Omental fat pad (tissue), 4 donors: ENCODE measurements at places on chromosomes 4 and X.

- DNase-seq = no peak
These were observed 203.3 kb upstream of the HS3ST1 start for GRCh38 chr4:11632025-11632424.

- no peak for DNase-seq
These were observed 416.7 kb upstream of the TEX13C start for GRCh38 chrX:124902953-124903352.

- no peak for DNase-seq
These were observed 84.2 kb downstream of the CHIC1 start for GRCh38 chrX:73647212-73647611.

DNA sequence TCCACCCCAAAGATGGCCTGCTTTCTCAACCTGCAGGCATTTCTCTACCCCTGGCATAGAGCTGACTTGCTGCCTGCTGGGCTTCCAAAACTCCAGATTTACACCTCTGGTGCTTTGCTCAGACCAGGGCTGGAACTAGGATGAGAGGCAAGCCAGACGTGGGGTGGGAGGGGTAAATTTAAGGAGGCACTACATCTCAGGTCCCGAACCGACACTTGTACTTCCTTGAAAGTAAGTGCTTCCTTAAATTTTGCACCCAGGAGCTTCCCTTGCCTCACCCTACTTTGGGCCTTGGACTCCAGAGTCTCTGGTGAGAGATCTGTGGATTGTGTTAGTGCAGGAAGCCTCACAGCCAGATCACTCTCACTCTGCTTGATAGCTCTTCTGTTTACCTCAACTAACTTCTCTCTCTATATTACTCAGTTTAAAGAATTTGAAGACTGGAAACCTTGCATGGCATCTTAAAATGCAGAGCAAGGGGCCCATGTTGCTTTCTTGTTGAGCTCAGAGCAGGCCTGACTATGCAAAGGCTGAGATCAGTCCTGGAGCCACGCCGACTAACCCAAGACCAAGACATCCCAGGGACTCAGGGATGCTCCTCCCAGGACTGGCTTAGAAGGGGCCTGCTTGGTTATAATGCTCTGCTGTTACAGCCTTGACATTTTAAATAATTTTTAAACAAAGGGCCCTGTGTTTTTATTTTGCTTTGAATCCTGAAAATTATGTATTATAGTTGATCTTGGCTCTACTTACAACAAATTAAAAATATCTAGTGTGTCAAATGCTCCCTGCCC lies 145.0 kb upstream of the LEF1 start:
- DNase-seq = no peak

DNA sequence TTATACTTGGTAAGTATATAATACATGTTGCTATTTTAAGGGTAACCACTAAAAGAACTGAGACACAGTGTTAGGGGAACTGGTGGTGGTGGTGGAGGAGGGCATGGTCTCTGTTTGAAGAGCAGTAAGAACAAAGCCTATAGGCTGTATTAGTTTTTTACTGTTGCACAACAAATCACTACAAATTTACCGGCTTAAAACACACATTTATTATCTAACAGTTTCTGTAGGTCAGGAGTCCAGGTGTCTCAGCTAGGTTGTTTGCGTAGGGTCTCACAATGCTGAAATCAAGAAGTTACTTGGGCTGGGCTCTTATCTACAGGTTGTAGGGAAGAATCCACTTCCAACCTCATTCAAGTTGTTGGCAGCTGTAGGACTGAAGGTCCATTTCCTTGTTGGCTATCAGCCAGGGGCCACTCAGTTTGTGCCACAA lies 52.6 kb downstream of the CASK start:
- no peak for DNase-seq

GRCh38 chrX:55210931-55211677 lies 9.0 kb upstream of the PAGE5 start:
- no peak for DNase-seq

- DNase-seq = no peak
These were observed 33.2 kb downstream of the LRPAP1 start for GRCh38 chr4:3498901-3499510.

- no peak for DNase-seq
These were observed 8.8 kb downstream of the HTT-AS start for GRCh38 chr4:3065551-3065950.

GRCh38 chrX:107566604-107567262 lies 61.6 kb upstream of the PRPS1 start:
- DNase-seq = no peak

DNA sequence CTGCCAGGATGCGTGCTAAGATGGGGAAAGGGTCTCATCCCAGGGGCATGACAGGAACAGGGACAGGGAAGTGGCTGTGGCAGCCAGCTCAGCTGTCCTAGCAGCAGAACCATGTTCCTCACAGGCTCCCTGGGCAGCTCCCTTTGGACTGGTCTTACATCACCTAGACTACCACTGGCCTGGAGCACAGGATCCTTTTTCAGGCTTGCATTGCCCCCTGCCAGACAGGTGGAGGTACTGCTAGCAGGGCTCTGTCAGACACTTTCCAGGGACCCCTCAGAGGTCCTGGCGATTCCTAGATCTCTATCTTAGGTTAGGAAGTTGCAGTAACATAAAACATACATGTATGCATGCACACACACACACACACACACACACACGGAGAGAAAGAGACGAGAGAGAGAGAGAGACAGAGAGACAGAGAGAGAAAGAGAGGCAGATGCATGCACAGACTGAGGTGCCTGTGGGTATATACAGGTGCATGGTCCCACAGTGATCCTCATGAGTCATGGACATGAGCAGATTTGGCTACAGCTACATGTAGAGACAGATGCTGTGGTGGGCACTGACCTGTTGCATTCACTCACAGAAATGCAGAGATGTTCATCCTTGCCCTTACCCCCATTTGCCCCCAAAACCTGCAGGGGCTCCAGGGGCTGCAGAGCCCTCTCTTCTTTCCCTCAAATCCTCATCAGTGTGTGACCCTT lies 63.6 kb downstream of the STARD8 start:
- no peak for DNase-seq

- DNase-seq = no peak
These were observed 254.1 kb upstream of the TENM3 start for GRCh38 chr4:181989071-181989470.

GRCh38 chr4:6427439-6428090 lies 44.8 kb downstream of the PPP2R2C start:
- DNase-seq = no peak

GRCh38 chr4:2913168-2913567 lies 50.0 kb downstream of the NOP14 start:
- DNase-seq = no peak

- DNase-seq = no peak
These were observed 175.4 kb upstream of the TENM3 start for GRCh38 chr4:182067828-182068227.

- DNase-seq = no peak
These were observed 508.7 kb upstream of the FMR1 start for GRCh38 chrX:147403040-147403439.

DNA sequence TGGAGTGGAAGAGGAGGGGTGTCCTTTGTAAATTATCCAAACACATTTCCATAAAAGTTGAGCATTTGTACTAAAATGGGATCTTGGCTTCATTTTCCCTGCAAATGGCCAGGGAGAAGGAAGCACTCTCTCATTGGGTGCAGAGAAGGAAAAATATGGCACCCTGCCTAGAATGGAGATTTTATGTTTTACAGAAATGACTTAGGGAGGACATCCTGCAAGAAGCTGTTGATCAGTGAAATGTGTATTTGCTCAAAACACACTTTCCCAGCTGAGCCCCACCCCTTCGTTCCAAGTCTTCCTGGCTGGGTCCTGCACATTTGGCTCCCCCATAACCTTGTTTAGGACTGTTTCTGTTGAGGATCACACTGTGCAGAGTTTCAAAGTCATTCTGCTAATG lies 213.5 kb upstream of the TAPT1 start:
- DNase-seq = no peak

DNA sequence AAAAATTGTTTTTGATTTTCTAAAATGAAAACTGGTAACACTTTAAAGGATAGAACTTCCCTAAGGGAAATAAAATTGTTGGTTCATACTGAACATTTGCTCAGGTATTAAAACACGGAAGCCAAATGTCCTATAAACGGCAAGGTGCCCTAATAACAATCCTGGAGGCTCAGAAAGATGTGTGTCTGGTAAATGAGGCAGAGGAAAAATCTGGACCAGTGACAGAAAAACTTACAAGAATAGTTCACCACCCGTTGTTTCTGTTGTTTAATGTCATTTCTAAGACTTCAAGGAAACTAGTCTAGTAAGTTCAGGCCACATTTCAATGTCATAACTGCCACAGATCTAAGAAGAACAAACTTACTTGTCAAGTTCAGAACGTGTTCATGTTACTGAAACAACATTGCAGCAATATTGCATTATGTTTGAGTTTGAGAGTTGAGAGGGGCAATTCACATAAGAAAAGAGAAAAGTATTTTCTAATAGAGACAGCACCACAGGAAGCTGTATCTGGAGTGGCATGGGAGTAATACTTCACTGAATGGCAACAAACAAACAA lies 476.6 kb downstream of the GRXCR1 start:
- DNase-seq = no peak

- no peak for DNase-seq
These were observed 4.3 kb downstream of the ASB11 start for GRCh38 chrX:15311119-15311518.

GRCh38 chr4:138522366-138522765 lies 280.2 kb upstream of the SLC7A11 start:
- DNase-seq = no peak

GRCh38 chr4:35238793-35239192 lies 1005.5 kb downstream of the ARAP2 start:
- no peak for DNase-seq

- DNase-seq = no peak
These were observed 16.0 kb downstream of the PPP2R2C start for GRCh38 chr4:6456450-6456849.

DNA sequence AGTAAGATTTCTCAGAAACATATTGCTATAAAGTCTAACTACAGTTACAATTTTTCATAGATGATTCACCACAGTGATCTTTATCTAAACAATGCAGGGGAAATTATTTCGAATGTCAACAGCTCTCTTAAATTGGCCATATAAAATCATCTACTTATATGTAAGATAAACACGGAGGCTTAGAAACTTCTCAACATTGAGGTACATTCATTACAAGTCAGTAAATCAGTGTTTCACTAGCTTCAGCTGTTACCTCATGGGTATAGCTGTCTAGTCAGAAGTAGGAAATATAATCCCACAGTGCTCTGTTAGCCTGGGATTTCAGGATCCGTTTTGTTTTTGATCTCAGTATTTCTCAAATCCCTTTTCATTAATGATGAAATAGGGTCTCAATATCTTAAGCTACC lies 43.2 kb downstream of the PCDH7 start:
- DNase-seq = no peak

DNA sequence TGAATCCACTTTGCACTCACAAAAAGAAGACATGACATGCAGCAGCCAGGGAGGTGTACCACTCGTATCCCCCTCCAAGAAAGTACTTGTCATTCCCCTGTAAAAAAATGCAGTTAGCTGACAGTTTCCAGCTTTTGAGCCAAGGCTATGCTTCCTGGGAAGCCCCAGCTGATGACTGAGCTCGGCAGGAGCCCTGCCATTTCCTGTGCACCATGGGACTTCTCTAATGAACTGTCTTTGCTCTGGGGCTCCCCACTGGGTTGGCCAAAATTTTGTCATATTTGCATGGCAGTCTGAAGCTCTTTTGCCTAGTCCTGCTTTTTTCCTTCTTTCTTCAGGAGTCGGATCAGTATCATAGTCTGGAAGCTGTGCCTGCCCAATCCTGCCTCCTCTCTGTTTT lies 104.5 kb upstream of the MAOA start:
- DNase-seq = no peak

DNA sequence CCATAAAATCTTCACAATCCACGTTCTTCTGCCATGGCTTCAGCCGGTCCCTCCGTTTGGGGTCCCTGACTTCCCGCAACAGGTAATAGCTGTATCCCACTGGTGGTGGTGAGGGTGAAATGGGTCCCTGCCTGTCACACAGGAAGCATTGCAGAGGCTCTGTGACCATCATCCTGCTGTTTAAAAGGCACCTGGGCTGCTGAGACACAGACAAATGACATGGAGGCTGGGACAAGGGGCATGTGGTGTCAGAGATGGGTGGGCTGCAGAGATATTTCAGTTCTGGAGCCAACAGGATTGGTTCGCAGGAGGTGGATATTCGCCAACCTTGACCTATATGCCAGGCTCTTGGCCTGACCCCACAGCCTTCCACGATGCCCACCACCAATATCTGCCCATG lies 82.1 kb downstream of the JAKMIP1 start:
- DNase-seq = no peak

GRCh38 chr4:147853706-147854105 lies 121.8 kb downstream of the ARHGAP10 start:
- no peak for DNase-seq

DNA sequence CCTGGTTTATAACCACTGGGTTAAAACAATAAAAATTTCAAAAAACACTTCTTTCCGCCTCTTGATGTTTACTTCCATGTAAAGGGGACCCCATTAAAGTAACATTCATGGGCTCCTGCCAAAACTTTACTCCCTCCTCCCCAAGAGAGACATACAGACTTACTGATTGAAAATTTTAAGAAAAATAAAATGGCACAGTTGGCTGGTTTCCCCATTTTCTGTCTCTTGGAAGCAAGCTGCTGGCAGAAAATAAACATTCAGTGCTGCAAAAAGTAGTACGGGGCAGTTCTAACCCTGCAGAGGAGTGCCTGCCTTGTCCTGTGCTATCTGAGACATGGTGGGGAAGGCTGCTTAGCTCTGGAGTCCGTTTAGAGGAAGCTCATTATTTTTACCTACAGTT lies 187.3 kb upstream of the INTU start:
- no peak for DNase-seq

DNA sequence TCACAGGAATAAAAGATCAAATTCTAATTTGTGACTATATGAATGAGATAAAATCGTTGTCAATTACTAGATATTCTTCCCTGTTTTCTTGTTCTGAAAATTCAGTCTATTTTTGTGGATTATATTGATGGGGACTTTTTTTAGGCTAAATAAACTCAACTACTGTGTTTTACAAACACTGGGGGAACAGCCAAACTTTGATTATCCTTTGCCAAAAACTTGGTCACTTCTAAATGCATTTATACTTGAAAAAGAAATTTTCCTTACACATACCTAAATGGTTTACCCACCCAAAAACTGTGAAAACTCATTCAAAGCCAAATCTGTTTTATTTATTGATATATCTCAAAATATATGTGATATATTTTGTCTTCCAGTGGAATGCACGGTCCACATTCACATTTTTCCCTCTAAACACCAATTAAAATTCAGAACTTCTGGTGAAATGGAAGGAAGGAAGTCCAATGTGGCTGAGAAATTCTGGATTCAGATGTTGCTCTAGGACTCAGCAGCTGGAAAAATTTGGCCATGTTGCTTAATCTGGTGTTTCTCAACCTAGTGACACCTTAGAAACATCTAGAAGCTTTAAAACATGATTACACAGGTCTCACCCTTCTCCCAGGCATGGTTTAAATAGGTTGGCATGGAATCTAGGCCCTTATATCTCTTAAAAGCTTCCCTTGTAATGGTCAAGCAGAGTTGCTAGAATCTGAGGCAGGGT lies 28.6 kb upstream of the ARHGAP24 start:
- no peak for DNase-seq

GRCh38 chr4:105343146-105343931 lies 130.5 kb downstream of the PPA2 start:
- DNase-seq = no peak

- DNase-seq = no peak
These were observed 106.1 kb downstream of the GALNTL6 start for GRCh38 chr4:171919314-171919713.
